ENCODE measurements at places on chromosomes 4 and X.

DNA sequence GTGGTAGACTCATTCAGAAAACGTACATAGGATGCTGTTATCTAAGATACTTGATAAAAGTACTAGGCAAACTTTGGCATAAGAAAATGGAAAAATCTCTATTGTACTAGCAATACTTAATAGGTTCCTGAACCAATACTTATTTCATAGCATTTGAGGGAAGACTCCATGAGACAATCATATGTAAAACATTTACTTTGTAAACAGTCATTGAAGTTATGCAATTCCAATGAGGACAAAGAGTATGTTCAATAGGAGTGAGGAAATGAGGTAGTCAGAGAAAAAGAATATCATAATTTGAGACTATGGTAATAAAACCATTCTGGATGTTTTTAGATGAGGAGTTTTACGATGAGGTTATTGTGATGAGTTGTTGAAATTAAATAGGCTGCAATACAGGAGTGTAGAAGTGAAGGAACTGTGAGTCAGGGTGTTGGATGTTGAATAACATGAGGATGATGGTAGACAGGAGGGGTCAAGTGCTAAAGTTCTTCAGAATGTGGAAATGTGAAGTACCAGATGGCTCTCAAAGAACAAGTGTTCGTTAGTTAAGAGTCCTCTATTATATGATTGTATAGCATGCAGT is 397.9 kb downstream of the PPP3CA start:
- DNase-seq: no peak

GRCh38 chr4:67019686-67020437 is 525.4 kb downstream of the CENPC start:
- DNase-seq: no peak

DNA sequence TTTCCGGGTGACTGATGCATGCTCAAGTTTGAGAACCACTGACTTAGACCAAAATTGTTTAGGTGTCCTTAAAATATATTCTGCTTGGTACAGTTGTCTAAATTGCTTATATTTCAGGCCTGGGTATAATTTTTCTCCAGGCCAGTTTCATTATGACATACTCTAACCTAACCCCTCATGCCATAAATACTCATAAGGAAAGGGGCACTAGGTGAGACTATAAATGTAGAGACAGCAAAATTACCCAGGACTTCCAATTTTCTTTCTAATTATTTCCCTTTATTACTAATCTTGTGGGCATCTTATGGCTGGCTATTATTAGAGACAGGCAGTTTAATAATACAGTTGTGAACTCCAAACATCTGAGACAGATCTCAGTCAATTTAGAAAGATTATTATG is 150.2 kb downstream of the RRAGB start:
- DNase-seq: no peak

DNA sequence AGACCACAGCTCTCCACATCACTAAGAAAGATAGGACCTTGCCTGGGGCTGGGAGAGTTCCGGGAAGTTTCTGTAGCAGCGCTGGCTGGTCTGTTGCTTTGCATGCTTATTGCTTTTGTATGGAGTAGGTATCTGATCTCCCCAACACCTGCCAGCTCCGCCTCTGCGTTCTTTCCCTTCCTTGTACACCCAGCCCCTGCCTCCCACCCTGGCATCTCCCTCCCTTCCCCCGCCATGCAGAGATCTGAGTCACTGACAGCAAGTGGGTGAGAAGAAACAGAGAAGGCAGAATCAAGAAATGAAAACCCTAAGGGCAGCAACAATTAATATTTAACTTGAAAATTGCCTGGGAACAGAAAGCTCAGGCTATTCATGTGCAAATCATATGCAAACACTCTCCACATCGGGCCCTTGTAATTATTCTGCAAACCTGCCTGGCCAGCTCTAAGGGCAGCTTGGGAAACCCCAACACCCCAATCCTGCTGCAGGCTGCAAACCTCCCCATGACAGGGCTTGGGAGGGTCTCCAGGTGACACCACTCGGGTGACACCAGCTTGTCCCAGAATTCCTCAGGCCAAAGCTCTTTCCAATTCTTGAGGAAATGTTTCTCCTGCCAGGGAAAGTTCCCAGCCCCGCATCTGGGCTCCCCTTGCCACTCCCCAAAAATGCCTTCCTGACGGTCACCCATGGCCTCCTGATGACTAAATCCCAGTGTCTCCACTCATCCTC is 257.2 kb downstream of the FBXW7 start:
- peak; percentile 59 for DNase-seq

- DNase-seq: no peak
Observed at GRCh38 chr4:98540803-98541202, 117.6 kb downstream of the TSPAN5 start.

GRCh38 chr4:62387808-62388207 is 1187.7 kb downstream of the ADGRL3 start:
- no peak for DNase-seq

- peak; percentile 56 for DNase-seq
Observed at GRCh38 chrX:30888526-30889146, 418 bp downstream of the TAB3 start.

- DNase-seq: no peak
Observed at GRCh38 chrX:130879869-130880268, 23.1 kb downstream of the ENOX2 start.

DNA sequence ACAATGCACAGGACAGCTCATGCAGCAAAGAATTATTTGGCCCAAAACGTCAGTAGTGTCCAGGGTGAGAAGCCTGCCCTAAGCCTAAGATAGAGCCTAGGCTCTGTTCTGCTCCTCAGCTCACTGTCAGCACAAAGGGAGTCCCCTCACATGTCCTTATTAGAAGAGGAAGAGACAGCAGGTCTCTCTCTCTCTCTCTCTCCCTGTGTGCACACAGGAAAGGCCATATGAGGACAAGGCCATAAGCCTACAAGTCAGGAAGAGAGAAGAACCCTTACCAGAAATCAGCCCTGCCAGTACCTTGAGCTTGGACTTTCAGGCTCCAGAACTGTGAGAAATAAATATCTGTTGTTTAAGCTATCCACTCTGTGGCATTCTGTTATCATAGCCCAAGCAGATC is 20.4 kb downstream of the FAM184B start:
- DNase-seq: no peak

- no peak for DNase-seq
Observed at GRCh38 chr4:78136109-78137081, 79.3 kb downstream of the FRAS1 start.

GRCh38 chr4:140149846-140150635 is 3.9 kb downstream of the MAML3 start:
- DNase-seq: no peak

GRCh38 chr4:156237231-156237630 is 283.6 kb upstream of the CTSO start:
- no peak for DNase-seq

DNA sequence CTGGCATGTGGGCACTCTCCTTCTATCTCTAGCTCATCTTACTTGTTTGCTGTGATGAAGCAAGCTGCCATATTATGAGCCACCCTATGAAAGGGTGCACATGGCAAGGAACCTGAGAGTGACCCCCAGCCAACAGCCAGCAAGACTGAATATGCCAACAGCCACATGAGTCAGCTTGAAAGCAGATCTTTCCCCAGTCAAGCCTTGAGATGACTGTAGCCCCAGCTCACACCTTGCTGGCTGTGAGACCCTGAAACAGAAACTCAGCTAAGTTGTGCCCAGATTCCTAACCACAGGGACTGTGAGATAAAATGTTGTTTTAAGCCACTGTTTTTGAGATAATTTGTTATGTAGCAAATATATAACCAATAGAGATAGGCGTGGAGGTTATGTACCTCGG is 36.2 kb downstream of the KDM5C start:
- DNase-seq: no peak

- DNase-seq: no peak
Observed at GRCh38 chrX:100649550-100650356, 5.8 kb downstream of the SRPX2 start.

DNA sequence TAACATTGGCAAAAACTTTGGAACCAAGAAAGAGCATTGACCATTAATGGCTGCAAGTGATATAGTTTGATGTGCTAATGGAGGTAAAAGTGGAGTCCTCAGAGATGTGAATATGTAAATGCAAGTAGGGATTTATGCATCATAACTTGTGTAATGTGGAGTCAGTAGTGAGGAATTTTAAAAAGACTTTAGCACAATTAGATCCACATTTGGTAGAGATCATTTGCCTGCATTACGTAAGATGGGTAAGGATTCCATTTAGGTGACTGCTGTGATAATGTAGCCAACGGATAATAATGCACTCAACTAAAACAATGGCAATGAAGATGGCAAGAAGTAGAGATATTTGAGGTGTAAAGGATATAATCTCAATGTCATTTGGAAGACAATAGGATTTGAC is 1128.4 kb downstream of the ADGRL3 start:
- no peak for DNase-seq

- no peak for DNase-seq
Observed at GRCh38 chrX:132173647-132174046, 45.6 kb downstream of the RAP2C start.

- DNase-seq: no peak
Observed at GRCh38 chr4:93730251-93730650, 98.3 kb upstream of the ATOH1 start.

GRCh38 chr4:80069108-80069836 is 3.8 kb downstream of the ANTXR2 start:
- DNase-seq: no peak

- peak; percentile 42 for DNase-seq
Observed at GRCh38 chr4:87092389-87093141, 127.9 kb downstream of the KLHL8 start.

GRCh38 chr4:184616633-184617551 is 32.4 kb downstream of the CASP3 start:
- no peak for DNase-seq

GRCh38 chr4:141898346-141898745 is 262.0 kb downstream of the IL15 start:
- DNase-seq: no peak

GRCh38 chr4:87950936-87951511 is 24.5 kb upstream of the SPP1 start:
- DNase-seq: no peak

DNA sequence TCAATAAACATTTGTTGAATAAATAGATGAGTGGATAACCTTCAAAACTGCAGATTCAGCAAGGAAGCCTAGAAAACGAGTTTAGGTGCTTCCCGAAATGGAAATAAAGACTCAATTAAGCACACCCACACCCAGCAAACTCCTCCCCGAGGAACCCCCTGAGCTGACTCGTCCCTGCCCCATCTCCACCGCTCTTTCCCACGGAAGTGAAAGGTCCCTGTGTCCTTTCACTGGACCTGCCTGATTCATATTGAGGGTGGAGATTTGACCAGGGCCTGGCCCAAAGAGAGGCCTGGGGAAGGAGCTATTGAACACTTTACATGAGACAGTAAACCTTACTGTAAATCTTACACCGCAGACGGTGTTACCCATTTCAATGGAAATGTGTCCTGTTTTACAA is 129.1 kb downstream of the CPZ start:
- no peak for DNase-seq

DNA sequence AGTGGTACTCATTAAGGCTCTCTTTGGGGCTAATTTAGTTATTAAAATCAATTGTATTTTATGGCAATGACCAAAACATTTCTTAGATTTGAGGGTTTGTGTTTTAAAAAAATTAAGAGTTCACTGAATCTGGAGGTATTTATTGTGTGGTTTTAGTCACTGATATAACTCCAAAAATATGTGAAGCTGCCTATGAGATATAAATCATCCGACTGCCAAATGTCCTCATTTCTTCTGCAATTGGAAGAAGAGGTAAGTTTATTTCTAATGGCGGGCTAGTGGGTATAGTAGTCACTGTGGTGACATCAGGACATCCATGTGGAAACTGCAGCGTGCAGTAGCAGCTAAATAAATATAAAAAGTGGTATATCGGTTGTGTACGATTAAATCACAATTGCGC is 205.5 kb downstream of the MID1 start:
- no peak for DNase-seq

DNA sequence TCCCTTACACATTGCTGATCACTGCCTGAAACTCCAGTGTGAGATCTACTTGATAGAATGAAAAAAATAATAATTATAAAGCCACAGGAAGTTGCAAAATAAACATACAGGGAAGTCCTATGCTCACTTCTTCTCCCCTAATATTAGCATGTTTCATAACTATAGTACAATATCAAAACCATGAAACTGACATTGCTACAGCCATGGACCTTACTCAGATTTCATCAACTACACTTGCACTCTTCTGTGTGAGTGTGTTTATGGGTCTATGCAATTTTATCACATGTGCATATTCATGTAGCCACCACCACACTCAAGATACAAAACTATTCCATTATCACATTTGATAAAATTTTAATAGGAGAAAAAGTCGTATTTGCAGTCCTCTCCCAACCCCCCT is 57.3 kb downstream of the SPINK2 start:
- DNase-seq: no peak

DNA sequence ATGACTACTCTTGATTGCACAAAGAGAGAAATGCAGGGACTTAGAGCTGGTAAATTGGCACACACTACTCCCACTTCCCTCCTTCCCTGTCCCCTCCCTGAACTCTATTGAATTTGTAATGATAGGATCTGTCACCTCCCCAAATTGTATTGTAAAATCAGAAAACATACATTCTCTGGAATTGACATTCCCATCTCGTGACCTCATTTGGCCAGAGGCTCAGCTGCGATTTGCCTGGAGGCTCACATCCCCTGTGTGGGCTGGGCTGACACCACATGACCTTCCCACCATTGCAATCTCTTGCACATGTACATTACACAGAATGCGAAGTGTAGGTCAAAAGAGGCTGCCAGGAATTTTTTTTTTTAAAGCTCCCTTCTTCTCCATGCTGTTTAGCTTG is 172.1 kb downstream of the MID1IP1 start:
- no peak for DNase-seq

DNA sequence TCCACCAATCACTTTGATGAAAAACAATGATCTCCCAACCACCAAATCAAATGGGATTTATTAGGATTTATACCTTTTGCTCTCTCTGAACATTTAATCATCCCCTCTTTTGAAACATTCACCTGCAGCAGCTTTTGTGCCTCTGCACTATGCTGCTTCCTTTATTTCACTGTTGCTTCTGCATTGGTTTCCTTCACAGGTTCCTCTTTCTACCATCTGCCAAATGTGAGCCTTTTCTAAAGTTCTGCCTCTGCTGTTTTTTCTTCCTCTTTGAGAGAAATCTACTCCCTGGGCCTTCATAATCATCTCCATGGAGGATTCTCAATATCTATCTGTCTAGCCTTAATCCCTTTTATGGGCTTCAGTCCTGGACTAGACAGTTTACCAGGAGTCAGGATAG is 24.7 kb downstream of the CUL4B start:
- DNase-seq: no peak

- no peak for DNase-seq
Observed at GRCh38 chrX:136616987-136617685, 30.8 kb upstream of the CD40LG start.

DNA sequence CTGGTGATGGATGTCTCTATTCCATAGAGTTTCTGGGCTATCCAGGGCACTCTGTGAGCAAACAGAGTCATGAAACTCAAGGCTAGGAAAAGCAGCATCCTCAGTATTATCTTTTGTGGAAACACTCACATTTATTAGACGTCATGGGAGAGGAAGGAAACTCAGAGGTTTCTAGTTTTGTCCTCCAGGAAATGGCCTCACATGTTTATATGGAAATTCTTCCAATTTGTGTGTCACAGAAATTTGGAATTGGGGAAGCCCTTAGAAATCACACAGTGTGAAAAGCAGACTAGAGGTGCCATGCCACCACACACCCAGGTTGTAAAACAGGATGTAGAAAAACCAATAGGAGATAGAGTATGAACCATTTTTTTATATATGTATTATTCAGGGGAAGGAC is 31.1 kb downstream of the IDS start:
- DNase-seq: no peak
